ENCODE measurements at places on chromosomes 16 and 17.

GRCh38 chr17:73072219-73072962, 20.1 kb downstream of the SLC39A11 start:
- no peak for DNase-seq

DNA sequence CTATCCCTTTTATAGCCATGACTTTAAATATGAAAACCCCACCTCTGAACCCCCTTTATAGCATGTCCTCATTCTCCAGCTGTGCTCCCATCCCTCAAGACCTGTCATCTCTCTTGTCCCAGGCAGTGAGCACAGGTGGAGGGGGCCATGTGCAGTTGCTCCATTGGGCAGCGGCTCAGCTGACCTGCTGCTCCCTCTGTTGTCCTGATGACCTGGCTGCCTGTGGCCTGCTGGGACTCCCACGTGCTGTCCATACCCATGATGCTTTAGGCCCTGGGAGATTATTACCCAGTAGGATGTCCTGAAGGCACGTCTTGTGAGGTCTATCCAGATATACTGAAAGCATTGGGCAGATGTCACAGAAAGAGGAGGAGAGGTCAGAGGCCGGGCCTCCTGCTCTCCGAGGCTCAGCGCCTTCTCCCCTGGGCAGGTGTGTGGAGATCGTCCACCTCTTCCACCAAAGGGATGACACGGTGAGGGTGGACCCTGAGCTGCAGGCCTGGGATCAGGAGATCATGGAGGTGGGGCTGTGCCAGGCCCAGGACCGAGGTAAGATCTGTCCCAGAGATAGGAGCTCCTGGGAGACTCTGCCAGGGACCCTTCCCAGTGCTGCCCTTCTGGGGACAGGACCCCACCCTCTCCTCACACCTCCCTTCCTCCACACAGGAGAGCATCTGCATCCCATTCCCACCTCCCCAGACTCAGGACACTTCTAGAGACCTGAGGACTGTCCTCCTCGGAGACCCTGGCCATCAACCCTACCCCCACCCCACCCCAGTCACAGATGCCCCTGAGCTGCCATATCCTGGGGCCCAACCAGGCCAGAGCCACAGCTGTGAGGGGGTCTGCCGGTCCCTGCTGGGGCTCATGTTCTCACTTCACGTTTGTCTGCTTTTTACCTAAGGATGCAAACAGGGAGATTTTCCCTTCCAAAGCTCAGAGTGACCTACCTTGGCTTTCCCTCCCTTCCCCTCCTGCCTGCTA, 58.0 kb downstream of the GOSR1 start:
- DNase-seq: no peak

- DNase-seq: no peak
These were observed 13.8 kb downstream of the AANAT start for GRCh38 chr17:76481071-76481655.

DNA sequence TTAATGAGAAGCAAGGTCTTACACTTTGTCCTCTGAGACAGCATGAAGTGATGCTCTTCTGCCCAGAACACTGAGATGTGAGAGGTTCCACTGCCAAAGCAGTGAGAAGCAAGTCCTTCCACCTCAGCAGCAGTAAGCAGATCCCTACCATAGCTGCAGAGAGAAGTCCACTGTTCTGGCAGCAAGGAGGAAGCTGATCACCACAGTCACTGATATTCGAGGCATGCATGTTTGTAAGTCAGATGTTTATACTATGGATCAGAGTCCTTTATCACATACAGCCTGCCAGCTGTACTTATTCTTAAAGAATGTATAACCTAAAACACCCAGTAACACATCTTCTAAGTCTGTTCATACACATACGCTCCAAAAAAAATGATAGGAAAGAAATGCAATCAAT, 18.2 kb upstream of the METTL2A start:
- DNase-seq: no peak

DNA sequence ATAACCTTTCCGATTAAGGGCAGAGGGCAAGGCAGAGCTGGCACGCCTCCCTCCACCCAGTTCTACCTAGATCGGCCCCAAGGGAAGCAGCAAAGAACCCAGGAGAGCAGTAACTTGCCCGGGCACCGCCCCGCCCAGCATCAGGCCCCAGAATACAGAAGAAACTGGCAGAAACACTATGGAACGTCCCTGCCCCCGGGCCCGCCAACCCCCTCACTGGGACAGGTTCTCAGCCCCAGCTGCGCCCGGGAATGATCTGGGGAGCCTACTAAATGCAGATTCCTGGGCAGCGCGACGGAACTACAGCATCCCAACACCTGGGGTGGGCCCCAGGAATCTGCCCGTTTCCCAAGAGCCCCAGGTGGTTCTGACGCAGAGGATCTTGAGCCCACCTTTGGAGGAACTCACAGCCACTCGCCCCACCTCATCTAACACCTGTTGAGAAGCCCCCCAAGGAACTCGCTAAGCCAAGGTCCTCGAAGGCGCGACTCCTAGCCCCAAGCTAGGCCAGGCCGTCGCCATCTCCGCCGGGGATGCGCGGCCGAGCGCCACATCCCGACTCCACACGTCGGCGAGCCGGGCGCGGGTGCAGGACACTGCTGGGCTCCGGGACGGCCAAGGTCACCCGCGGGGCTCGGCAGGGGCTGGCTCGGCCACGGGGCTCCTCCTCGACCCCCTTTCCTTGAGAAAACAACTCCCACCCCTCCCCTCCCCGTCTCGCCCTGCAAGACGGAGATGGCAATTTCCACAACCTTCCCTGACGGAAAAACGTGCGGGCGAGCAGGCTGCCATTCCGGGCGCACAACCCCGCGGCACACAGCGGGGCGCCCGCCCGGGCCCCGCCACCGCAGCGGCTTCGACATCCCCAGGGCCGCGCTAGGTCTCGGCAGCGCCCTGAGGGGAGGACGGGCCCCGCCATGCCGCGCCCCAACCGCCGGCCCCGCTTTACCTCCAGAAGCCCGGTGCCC, 913 bp downstream of the CDIP1 start:
- DNase-seq: peak; percentile 16

- DNase-seq: no peak
These were observed 74.5 kb downstream of the ABCC6 start for GRCh38 chr16:16148755-16149154.

DNA sequence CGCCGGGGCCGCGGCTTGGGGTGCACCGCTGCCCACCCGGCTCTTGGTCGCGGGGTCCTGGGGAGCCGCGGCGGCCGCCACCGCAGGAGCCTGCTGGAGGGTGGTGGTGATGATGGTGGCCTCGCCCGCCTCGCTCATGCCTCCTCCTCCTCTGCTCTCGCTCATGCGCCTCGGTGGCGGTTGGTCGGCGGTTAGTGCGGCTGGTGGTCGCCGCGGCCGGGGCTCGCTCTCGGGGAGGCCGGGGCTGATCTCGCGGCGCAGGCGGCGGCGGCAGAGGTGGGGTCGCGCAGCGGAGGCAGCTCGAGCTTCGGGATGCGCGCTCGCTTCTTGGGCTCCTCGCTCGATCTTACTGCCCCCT, 41.6 kb downstream of the AHSP start:
- DNase-seq: no peak

- no peak for DNase-seq
These were observed 16.2 kb upstream of the STAT3 start for GRCh38 chr17:42404326-42405055.

DNA sequence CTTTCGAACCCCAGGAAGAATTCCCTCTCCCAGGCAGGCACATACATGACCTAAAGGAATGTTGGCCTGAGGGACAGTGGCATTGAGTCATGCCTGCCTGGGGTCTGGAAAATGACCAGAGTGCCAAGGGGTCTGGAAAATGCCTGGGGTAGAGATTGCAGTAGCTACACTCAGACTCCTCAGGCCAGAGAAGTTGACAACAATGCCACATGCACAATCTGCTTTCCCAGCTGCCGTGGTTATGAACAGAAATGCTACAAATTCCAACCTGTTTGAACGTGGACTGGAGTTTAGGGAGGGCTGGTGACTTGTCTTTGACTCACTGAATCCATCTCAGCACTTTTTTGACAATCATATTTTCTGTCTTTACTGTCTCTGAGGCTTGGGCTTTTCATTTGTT, 250.0 kb downstream of the ABCC12 start:
- no peak for DNase-seq

- DNase-seq: no peak
These were observed 2.2 kb upstream of the ATF7IP2 start for GRCh38 chr16:10383626-10384025.

DNA sequence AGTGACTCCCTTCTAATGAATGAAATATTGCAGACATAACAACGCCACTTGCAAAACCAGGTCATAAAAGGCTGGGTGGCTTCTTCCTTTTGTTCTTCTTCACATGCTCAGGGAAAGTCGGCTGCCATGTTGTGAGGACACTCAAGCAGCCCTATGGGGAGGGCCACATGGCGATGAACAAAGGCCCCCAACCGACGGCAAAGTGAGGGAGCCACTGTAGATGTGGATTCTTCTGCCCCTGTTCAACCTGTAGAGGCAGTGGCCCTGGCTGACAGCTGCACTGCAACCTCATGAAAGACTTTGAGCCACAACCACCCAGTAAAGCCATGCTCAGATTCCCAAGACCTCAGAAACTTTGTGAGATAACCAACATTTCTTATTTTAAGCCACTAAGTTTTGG, 203.5 kb upstream of the TNRC6C start:
- no peak for DNase-seq

DNA sequence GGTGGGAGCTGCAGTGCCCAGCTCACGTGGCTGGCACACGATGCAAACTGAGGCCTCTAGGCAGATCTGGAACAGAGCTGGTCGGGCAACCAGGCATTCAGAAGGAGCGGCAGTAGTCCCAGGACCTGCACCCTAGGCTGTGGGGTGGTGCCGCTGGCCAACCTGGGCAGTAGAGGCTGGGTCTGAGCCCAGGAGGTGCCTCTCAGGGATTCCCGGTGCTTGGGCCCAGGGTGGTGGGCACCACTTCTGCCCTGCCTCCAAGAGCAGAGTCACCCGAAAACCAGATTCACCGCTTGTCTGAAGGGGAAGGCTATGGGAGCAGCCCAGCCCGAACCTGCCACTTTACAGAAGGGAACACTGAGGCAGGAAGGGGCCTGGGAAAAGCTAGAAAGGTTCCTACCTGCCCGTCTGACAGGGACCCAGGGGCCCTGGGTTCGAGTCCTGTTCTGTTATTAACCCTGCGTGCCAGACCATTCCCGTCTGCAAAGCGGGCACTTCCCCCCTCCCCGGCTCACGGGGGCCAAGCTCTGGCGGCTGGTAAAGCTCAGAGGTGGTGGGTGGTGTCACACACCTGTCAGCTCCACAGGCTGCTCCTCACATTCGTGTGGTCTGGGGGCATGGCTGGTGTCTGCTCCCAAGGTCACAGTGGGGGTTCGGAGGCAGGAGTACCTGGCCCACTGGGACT, 16.9 kb downstream of the GLIS2 start:
- DNase-seq: no peak

GRCh38 chr17:75138519-75138918, 7.0 kb upstream of the NT5C start:
- no peak for DNase-seq

DNA sequence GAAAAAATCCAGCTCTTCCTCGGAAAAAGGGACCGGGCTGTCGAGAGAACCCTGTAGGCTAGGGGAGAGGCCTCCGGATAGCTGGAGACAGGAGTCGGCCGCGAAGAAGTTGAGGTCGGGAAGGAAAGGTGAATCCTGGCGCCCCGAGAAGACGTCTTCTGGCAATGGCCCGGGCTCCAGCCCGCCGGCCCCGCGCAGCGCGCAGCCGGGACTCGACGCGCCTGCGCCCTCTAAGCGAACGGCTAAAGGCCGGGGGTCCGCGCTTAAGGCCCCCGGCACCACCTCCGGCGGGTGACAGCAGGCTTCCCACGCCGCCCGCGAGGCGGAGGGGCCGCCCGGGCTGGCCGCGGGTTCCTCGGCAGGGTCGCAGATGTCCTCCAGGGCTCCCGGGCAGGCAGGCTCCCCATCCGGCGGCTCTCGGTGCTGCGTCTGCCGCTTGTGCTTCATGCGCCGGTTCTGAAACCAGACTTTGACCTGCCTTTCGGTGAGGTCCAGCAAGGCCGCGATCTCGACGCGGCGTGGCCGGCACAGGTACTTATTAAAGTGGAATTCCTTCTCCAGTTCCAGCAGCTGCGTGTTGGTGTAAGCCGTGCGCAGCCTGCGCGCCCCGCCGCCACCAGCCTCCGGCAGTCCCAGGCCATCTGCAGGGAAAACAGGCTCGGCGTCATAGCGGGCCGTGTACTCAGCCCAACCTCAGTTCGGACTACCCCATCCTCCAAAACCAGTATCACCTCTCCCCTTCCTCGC, 1.6 kb downstream of the HOXB2 start:
- DNase-seq: no peak

DNA sequence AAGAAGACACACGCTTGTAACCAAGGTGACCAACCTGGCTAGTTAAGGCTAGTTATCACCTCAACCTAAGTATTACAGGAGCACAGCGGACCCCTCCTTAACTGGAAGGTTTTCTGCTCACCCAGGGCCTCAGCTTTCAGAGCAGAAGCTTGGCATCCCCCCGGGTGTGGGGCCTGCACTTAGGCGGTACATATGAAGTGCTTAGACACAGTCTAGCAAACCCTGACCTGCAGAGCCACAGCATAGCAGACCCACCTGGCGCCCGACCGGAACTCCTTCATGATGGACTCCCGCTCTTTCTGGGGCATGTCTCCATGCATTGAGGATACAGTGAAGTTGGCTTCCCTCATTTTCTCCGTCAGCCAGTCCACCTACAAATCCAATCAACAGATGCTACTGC, 9.8 kb downstream of the EIF4A3 start:
- DNase-seq: no peak

DNA sequence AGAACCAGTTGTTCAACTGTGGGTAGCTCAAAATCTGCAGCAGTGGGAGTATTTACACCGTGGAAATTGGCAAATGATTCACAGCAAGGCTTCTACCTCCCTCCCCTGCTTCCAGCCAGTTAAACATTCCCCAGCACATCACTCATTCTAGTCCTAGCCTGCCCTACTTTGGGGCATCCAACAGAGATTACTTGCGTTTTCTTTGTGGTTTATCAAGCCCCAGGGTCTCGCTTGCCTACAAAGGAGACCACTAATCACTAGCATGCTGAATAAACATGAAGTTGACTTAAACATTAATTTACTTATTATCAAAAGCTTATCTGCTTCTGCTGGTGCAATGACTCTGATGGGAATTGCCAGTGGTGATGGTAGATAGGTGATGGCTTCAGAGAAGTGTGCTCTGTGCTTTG, 94.5 kb downstream of the MARF1 start:
- DNase-seq: no peak

- DNase-seq: no peak
These were observed 42.4 kb downstream of the SYT17 start for GRCh38 chr16:19210280-19210924.

- no peak for DNase-seq
These were observed 767 bp downstream of the INO80E start for GRCh38 chr16:29996766-29997250.

DNA sequence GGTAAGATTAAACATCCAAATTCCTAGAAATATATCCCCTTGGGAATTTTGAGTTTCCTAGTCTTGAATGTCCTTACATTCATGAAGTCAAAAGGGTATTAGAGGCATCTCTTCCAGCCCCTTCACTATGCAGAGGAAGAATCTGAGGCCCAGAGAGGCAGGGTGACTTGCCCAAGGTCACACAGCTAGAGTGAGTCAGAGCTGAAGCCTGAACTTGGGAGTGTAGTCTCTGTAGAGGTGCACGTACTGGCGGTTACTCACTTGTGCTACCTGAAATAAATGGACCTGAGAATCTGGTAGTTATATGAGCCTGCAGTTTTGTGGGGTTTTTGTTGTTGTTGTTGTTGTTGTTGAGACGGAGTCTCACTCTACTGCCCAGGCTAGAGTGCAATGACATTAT, 164.0 kb downstream of the XYLT1 start:
- DNase-seq: no peak

- DNase-seq: no peak
These were observed 37.4 kb upstream of the IL21R start for GRCh38 chr16:27364493-27365141.

GRCh38 chr16:49856672-49857330, 889 bp upstream of the ZNF423 start:
- DNase-seq: peak; percentile 69

All from neural crest cell (in vitro differentiated cells).